ENCODE measurements at places on chromosomes 7 and 10.

DNA sequence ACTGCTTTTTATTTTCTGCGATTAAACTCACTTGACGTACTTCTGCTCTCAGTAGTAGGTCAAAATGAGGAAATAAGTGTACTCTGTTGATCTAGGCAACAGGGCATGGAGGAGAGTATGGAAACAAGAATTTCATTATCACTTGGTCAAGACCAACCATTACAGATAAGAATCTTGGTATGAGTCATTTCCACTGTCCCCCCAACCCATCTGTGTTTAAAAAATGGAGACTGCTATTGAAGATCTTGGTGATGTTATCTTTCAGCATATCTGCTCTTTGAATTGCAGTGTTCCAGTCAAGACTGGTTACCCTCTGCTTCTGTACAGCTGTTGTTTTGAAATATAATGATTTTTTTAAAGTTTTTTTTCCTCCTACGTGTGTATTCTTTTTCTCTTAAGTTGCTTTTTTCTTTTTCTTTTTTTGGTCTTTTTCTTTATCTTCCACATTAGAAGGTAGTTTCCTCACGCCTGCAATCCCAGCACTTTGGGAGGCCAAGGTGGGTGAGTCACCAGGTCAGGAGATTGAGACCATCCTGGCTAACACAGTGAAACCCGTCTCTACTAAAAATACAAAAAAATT lies 11.7 kb downstream of the STAM start:
- DNase-seq, result peak; percentile 81

DNA sequence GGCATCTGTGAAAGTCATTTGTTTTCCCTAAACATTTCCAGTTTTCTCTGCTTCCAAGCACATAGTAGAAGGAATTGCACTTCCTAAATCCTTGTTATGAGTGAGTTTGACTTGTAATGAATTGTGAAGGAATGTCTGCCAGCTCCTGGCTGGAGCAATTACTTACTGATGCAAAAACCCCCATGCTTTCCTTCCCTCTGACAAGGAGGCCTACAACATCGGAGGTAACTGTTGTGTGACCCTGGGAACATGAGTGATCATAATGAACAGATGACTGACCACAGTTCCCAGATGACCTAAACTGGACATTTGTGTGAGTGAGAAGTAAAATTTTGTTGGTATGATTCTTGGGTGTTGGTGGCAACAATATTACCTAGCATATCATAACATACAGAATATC lies 21.4 kb upstream of the CPVL start:
- DNase-seq, result no peak

GRCh38 chr10:69838853-69839252 lies 37.1 kb downstream of the COL13A1 start:
- DNase-seq, result no peak

DNA sequence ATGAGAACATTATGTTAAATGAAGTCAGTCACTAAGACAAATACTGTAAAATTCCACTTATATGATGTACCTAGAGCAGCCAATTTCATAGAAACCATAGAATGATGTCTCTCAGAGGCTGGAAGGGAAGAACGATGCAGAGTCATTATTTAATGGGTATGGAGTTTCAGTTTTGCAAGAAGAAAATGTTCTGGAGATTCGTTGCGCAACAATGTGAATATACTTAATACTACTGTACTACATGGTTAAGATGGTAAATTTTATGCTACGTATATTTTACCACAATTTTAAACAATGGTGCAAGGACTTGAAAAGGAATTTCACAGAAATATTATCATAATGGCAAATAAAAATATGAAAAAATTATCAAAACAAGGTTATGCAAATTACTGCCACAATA lies 972.6 kb downstream of the KCNMA1 start:
- no peak for DNase-seq

DNA sequence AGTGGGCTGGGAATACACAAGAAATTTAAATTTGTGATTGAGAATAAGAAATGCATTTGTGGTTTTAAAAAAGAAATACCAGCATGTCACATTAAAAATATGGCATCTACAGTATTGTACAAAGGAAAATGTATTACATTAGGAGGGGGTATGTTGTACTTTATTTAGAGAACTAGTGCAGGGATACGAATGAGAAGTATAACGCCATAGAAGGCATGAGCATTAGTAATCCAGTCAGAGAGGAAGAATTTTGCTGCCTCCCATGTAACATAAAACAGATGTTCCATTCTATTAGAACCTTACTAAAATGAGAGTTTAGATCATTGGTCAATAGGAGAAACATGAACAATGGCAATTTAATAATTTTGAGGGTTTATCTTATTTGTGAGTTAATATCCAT lies 182.2 kb downstream of the ADK start:
- no peak for DNase-seq

DNA sequence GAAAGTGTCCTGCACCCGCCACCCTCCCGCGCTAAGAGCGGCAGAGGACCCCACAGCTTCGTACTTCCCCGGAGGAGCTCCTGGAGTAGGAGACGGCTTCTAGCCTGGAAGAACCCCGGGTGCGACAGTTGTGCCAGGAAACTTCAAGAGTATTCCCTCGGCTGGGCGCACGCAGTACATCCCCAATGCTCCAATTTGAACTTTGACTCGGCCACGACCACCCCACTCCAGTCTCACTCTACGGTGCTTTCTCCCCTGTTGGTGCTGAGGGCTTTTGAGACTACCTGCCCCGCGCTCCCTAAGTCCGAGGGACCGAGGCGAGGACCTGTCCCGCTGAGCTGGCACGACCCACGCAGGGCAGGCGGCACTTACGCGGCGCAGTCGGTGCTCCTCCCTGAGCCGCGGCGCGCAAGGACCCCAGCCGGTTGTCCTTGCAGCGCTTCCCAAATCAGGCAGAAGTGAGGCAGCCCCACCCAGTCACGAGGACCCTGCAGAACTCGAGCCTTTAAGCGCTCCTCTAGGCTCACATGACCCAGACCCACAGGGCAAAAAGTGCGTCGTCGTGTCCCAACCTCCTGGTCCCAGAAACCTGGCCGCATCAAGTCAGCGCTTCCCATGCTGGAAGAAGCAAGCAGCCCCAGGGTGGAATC lies at the start of gene CPVL:
Gene CPVL, minus strand, starts transcription at position 481 of the 650 bp plus-strand sequence. CDS start 25,476 bp downstream, outside the sequence.
- peak; percentile 50 for DNase-seq

DNA sequence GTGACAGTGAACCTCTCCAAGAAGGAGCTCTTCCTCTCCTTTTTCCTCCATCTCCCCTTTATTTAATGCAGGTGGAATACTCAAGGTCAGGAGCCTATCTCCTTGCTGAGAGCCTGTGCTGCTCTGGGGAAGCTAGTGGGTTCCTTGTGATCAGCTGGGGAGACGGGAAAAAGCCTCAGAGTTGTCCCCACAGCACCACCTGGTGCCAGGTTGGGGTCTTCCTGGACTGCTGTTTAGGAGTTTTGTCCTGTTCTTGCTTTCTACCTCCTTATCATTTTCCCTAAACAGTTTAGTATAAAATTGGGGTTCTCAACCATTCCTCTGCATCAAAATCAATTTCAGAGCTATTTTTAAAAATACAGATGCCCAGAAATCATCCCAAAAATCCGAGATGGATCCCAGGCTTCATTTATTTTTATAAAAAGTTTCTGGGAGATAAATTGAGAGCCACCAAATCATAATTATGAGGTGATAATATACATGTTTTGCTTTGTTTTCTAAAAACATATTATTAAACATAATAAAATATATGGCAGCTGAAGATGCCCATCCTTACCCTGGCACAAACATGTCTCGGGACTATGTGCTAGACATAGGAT lies 44.3 kb downstream of the MACC1 start:
- DNase-seq, result peak; percentile 74

- no peak for DNase-seq
Observed at GRCh38 chr7:45584261-45585210, 10.4 kb downstream of the ADCY1 start.

- DNase-seq, result no peak
Observed at GRCh38 chr7:53022893-53023292, 12.5 kb upstream of the POM121L12 start.

DNA sequence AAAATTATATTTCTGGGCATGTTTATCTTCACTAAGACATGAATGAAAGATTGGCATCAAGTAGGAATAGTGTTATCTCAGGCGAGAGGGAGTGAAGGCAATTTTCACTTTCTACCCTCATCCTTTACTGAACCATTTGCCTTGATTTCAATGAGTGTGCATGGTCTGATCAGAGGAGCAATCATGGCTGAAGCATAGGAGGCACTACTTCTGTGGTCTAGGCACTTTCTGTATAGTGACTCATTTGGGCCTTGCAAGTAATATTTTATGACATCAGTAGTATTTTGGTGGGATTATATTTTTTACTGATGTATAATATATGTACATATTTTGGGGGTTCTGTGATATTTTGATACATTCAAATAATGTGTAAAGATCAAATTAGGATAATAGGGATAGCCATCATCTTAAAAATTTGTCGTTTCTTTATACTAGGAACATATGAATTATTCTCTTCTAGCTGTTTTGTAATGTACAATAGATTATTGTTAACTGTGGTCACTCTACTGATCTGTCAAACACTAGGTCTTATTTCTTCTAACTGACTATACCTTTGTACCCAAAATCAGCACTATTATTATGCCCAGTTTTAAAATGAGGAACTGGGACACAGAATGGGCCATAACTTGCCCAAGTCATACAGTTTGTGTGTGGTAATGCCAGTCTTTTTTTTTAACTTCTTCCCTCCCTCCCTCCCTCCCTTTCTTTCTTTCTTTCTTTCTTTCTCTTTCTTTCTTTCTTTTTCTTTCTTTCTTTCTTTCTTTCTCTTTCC lies 101.9 kb downstream of the RAB11FIP2 start:
- no peak for DNase-seq

GRCh38 chr10:88114368-88114767 lies 250.9 kb downstream of the PTEN start:
- peak; percentile 59 for DNase-seq

DNA sequence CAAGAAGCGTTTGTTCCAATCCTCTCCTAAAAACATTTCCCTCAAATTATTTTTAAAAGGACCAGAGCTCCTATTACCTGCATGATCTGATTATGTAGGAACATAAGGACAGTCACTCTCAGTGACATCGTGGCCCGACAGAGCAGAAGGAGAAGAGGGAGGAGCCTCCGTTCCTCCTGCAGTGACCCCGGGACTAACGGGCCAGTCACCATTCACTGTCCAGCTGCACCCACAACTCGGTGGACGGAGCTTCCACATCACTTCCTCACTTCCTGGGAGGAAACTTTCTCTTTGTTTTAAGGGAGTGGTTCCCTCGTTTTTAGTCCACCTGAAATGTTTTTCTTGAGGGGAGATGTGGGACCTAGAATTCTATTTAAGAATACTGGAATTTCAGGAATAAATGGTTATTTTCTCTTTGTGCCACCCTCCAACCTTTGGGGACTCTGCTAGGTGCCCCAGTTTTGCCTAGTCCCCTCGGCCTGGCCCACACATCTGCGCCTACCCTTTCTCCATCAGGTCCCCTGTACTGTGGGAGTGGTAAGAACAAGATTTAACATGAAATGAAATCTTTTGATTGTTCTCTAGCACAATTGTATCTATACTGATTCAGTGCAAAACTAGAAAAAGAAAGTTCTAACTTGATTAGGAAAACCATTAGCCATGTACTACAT lies 173.5 kb upstream of the RNF32 start:
- no peak for DNase-seq

GRCh38 chr7:20019757-20020432 lies 197.3 kb downstream of the MACC1 start:
- DNase-seq, result peak; percentile 8

DNA sequence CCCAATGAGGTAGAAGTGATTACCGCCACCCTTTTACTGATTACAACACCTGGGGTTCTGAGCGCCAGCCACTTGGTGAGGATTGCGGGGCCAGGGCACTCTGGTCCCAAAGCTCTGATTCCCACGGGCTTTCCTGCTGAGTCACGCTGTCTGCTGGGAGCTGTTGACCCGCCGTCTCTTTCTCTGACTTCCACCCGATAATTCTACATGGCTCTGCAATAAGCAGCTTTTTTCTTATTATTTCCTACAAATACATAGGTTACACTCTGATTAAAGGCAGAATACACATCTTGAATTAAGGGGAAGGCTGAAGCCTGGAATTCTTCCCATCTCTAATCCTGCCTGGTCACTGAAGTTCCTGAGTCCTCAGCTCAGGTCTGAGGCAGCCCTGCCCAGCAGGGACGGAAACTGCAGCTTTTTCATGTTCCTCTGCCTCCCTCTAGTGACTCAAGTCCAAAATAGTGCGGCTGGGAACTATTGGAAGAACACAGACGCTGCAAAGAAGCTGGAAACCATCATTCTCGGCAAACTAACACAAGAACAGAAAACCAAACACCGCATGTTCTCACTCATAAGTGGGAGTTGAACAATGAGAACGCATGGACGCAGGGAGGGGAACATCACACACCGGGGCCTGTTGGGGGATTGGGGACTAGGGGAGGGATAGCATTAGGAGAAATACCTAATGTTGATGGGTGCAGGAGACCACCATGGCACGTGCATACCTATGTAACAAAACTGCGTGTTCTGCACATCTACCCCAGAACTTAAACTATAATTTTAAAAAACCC lies 178.3 kb downstream of the PRKCQ start:
- peak; percentile 82 for DNase-seq

GRCh38 chr7:151276666-151277590 lies 28.4 kb upstream of the SMARCD3 start:
- no peak for DNase-seq

DNA sequence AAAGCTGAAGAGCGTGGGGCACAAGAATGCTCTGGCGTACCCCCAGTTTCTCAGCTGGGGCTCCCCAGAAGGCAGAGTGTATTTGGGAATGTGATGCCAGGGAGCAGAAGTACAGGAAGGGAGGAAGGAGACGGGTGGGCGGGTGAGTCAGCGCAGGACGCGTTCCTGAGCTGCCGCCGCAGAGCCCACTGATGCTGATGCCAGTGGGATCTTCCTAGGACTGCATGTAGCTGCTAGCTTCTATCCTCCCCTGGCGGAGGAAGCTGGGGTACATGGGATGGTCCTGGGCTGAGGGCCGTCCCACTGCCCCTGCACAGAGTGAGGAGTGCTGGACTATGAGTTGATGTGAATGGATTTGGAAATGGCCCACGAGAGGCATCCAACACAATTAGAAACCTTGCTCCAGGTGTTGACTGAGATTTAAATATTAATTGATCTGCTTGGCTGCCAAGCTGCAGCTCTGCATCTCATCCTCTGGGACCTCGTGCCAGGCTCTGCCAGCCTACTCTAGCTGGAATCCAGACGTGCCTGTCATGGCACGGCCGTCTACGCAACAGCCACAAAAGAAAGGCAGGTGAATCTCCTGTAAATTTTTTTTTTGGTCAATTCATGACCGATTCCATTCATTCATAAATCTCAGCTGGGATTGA lies 66.2 kb upstream of the RHEB start:
- DNase-seq, result no peak

DNA sequence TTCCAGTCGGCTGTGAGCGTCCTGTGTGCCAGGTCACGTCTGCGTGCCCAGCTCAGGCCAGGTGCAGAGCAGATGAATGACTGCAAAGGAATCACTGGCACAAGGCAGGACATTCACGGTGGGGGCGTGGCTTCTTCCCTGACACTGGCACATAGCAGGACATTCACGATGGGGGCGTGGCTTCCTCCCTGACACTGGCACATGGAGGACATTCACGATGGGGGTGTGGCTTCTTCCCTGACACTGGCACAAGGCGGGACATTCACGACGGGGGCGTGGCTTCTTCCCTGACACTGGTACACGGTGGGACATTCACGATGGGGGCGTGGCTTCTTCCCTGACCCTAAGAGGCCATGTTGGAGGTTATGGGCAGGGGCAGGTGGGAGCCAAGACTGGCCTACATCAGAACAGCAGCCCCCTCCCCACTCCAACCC lies 64.3 kb downstream of the MYL10 start:
- peak; percentile 41 for DNase-seq

GRCh38 chr10:127407551-127407950 lies 141.6 kb upstream of the NPS start:
- no peak for DNase-seq

Measured in common myeloid progenitor, CD34-positive (primary cell).